Stimulated activated CD4-positive, alpha-beta T cell treated with anti-CD3 and anti-CD28 coated beads, TNF-alpha, amount 100 ng/mL, for 48 hours (primary cell): ENCODE measurements at places on chromosomes 5 and 9.

- DNase-seq = no peak
These were observed 9.6 kb downstream of the GMCL2 start for GRCh38 chr5:178177569-178177968.

GRCh38 chr5:124034083-124034700, 522.2 kb downstream of the CSNK1G3 start:
- no peak for DNase-seq

GRCh38 chr5:153523211-153523610, 32.7 kb downstream of the GRIA1 start:
- no peak for DNase-seq

DNA sequence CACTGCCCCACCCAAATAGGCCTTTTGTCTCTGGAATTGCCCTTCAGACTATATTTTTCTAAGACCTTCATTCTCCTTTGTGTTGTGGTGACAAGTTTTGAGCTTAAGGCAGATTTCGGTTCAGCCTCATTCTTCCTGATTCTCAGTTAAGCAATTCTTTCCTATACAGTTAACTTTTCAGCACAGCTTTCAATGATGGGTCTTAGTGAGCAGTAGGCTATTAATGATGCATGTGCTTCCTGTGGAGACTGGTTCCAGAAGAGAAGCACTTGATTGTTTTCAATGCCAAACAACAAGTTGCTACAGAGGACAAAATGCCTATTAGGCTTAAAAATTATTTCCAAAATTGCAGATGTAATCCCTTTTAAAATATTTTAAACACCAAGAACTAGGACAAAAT, 47.7 kb upstream of the TLX3 start:
- DNase-seq = no peak

DNA sequence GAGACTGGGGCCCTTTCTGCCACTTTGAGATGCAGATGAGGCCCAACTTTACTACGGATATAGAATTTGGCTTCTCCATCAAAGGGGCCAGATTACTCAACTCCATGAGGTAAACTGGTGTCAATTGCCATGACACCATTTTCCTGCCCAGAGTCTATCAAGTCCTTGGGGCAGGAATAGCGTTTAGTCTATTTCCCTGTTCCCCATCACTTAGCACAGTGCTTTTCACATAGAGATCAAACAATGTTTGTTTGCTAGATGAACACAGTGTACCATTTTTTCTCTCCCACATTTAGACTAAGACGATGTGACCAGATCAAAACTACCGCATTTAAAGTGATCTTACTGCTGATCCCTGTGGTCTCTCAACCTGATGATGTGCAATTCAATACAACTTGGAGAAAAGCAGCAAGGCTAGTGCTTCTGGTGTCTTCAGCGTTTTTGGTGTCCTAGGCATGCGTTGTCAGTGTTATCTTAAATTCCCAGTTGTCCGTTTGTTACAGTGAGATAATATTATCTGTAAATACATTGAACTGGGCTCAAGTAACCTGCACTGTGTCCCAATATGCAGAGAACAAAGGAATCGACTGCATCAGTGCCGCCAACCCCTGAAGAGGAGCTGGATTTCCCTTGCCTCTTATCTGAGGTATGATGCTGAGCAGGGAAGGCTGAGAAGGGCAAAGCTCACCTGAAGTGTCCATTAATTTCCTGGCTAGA, 446.2 kb downstream of the PLK2 start:
- DNase-seq = no peak

DNA sequence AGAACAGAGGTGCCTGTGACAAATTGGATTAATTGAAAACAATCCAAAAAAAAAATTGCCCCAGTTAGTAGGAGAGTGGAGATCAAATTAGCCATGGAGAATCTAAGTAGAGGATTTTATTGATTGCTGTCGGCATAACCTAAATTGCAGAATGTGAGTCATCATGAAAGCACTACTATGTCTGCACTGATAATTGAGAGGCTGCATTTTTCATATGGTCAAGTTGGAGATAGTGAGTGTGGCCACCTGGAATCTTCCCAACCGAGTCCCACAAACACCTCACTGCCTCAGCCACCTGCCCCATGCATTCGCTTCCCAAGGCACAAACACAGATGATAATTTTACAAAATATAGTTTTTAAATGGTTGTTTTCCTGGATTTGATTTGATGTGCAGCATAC, 123.7 kb downstream of the NTRK2 start:
- no peak for DNase-seq

- no peak for DNase-seq
These were observed 398.3 kb downstream of the TLE4 start for GRCh38 chr9:79970146-79970425.

DNA sequence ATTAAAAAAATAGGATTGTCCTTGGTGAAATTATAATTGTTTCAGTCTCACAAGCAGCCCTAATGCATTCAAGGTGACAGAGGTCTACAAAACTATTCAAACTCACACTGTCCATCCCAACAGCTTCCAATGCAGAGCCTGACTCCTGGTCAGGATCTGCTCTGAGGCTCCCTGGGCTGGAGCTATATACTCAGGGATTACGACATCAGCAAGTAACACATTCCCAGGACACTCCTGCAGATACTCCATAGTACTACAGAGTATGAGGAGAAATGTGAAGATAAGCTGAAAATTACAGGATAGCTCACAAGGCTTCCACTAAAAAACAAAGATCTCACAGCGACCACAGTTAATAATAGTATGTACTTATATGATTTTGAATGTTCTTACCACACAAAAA, 130.1 kb downstream of the AUH start:
- DNase-seq = no peak

DNA sequence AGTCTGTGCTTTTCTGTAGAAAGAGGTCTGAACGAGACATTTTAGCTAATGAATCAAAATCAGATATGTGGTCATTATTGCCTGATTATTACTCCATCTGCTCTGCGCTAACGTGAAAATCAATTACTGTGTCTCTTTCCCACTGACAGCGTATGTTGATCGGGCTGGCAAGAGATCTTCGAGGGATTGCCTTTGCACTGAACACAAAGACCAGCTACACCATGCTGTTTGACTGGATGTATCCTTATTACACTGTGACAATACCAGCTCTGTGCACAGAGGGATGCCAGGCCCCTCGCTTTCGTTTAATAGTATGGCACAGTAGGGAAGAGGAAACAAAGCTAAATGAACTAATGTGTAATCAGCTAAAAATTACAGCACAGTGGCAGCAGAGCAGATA, 103.7 kb upstream of the TLX3 start:
- no peak for DNase-seq

DNA sequence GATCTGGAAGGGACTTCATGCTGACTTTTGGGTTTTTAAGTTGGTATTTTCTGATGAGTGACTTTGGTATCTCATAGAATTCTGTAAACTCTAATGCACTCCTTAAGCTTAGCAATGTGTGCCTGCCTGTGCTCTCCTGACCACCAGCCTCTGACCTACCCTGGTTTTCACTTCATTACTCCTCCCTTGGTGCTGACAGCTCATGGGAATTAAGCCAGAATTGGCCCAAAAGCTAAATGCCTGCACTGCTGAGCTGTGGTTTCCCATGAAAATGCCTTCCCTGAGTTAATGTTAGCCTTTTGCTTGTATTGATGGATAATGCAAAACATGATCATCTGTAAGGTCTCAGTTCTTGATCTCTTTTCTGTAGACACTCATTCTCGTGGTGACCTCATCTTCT, 308.0 kb downstream of the DOCK8 start:
- DNase-seq = no peak

- DNase-seq = no peak
These were observed 580.8 kb downstream of the CCDC171 start for GRCh38 chr9:16133556-16134227.

DNA sequence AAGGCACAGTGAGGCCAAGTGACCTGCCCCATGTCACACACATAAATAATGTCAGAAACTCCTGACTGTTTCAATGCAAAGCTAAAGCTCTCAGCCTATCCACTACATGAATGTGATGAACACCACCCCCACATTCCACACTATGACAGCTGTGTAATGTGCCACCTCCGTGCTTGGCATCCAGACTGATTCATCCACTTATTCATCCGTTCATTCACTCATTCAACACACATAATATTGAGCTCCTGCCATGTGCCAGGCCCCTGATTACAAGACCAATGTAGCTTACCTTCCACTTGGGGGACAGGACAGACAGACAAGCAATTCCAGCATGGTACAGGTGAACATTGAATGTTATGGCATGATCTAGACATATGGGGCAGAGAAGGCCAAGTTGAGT, 46.2 kb upstream of the FABP6 start:
- DNase-seq = no peak

- DNase-seq = no peak
These were observed 85.5 kb downstream of the DTWD2 start for GRCh38 chr5:118902656-118903438.

DNA sequence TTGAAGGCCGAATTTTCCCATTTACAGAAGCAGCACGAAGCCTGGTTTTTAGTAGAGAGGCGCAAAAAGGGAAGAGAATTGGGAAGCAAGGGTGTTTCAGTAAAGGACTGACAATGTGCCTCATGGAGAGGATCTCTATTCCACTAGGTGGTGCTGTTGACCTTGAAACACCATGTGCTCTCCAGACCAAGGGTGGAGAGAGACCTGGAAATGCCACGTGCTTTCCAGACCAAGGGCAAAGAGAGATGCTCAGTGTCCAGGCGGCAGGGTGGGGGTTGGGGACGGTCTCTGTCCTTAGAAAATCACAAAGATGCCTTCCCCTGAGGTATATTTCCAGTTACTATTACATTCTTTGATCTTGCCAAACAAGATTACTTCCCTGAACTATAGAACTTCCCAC, 425.3 kb downstream of the CSNK1G3 start:
- DNase-seq = no peak

DNA sequence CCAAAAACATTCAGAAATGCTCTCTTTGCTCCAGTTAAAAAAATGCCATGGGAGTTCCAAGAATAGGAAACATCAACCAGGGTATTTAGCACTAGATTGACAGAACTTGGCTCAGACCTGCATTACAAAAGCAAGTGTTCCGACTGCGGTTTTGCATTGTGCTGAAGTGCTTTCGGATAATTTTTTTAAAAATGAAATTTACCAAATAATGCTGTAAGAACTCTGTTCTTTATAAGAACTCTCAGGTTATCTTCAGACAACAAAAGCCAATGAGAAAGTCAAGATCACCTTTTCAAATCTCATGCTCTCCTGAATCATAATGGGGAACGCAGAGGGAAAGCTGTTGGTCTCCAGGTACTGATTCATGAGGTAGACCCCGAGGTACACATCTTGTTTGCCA, 483 bp upstream of the PLPP6 start:
- DNase-seq = no peak

- no peak for DNase-seq
These were observed 267.4 kb downstream of the ADAMTSL1 start for GRCh38 chr9:18741359-18741758.

GRCh38 chr5:42605490-42605889, 151.1 kb upstream of the CCDC152 start:
- no peak for DNase-seq

DNA sequence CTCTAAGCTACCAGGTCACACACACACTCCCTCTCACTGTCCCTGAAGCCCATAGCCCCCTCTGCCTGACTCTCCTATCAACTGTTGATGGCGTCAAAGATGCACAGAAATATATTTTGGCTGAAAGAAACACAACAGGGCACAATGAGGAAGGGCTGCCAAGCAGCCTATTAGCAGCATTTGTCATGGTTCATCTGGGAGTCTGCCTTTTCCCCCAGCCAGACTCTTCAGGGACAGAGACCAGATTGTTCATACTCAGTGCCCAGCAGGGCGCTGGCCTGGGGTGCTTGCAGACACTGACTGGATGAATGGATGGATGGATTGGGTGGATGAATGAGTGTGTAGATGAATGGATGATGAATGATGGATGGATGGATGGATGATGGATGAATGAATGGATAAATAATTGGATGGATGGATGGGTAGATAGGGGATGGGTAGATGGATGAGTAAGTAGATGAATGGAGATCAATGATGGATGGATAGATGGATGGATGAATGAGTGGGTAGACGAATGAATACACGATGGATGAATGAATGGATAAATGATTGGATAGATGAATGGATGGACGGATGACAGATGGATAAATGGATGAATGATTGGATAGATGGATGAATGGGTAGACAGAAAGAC, 90.5 kb downstream of the ADAMTS2 start:
- no peak for DNase-seq

- DNase-seq = no peak
These were observed 15.4 kb upstream of the EXOC3 start for GRCh38 chr5:427415-428087.

- DNase-seq = no peak
These were observed 18.7 kb upstream of the ROPN1L start for GRCh38 chr5:10423022-10423421.
